Stimulated activated CD8-positive, alpha-beta memory T cell treated with anti-CD3 and anti-CD28 coated beads, Interleukin-4, amount 100 ng/mL, for 1 hour (primary cell): ENCODE measurements at places on chromosomes 2 and 18.

GRCh38 chr2:215531284-215531683 is 95.4 kb upstream of the FN1 start:
- DNase-seq = no peak

DNA sequence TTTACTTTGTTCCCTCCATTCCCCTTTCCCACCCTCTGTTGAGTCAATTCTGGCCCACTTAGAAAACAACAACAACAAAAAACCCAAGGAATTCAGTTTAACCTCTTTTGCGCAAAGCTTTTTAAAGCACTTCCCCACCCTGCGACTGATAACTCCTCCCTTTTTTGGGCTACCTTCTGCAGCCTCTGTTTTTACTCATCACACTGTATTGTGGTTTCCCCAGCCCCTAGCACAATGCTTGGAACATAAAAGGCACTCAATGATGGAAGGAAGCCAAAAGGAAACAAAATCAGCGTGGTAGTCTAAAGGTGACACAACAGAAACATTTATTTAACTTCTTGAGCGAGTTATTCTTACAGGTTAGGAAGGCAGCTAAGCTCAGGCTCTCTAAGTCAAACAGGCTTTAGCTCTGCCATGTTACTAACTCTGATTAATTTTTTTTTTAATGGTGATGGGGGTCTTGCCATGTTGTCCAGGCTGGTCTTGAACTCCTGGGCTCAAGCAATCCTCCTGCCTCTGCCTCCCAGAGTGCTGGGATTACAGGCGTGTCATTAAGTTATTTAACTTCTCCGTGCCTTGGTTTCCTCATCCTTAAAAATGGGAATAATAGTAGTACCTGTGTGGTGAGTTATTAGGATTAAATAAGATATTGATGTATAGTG is 1.3 kb downstream of the CEP68 start:
- DNase-seq = no peak

GRCh38 chr18:76426737-76427305 is 68.2 kb downstream of the ZNF516 start:
- DNase-seq = no peak

- DNase-seq = no peak
Measured at GRCh38 chr2:229350117-229350805, 79.2 kb upstream of the PID1 start.

DNA sequence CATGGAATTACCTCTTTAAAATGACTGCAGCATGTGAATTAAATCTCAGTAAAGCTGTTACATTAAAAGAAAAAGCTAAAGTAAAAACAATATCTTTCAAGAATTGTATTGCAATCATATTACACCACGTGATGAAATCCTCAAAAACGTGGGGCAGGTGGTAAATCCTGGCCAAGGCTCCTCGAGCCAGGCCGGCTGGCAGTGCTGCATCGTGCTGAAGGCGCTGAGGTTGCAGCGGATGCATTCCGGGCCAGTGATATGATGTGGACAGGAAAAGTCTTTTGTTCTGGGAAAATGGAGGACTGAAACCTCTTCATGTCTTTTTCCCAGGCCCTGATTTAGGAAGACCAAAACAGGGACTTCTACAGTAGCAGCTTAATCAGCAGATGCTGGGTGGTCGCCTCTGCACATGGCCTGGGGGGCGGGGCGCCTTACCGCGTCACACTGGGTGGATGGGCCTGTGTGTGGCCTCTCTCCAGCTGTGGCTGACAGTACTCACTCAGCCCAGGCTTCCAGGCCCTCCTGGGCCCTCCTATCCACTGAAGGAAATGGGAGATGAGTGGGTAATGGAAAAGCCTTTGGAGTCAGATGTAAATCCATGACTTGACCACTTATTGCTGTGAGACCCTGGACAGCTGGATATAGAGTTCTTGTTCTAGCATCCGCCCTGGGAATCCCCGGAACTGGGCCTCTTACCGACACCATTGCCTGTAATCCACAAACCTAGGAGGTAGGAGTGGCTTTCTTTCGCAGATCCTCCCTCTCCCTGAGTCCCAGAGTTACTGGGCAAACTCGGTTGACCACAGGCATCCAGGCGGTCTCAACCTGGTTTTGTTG is 45.1 kb downstream of the PROC start:
- DNase-seq = no peak

- DNase-seq = no peak
Measured at GRCh38 chr2:231512222-231512621, 18.0 kb downstream of the NMUR1 start.

- DNase-seq = no peak
Measured at GRCh38 chr2:239394346-239394945, 6.4 kb downstream of the HDAC4 start.

GRCh38 chr2:196413821-196414274 is 225.7 kb upstream of the CCDC150 start:
- no peak for DNase-seq

DNA sequence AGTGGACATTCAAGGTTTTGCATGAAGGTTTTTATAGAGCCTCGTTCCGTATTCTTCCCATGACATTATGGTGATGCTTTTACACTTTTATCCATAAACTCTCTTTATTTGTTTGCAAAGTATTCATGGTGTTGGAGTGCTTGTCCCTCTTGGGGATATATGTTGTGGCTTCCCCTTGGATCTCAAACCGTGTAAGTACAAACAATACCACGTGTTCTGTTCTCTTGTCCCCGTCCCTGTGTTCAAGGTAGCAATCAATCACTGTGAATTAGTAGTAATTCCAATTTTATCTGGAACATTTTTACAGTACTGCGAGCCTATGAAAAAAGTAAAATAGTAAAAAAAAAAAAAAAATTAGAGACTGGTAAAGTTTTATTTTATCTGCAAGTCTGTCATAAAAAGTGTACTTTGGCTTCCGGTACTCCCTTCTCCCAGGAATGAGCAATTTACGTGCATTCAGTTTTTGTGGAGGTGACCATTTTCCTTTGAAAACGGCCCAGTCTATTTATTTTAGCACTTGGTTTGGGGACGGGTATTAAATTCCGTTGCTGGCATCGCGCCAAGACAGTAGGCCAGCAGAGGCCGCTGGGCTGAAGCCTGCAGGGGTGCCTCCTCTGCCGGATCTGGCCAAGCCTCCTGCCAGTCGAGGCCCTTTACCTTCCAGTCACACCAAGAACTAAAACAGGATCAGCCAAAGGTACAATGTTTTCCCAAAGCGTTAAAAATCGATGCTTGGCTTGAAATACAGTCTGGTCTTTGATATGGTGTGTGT is 175.7 kb downstream of the SOCS6 start:
- DNase-seq = no peak

GRCh38 chr2:3895021-3895420 is 191.6 kb downstream of the DCDC2C start:
- no peak for DNase-seq

- DNase-seq = no peak
Measured at GRCh38 chr2:158760887-158761286, 34.2 kb upstream of the DAPL1 start.

DNA sequence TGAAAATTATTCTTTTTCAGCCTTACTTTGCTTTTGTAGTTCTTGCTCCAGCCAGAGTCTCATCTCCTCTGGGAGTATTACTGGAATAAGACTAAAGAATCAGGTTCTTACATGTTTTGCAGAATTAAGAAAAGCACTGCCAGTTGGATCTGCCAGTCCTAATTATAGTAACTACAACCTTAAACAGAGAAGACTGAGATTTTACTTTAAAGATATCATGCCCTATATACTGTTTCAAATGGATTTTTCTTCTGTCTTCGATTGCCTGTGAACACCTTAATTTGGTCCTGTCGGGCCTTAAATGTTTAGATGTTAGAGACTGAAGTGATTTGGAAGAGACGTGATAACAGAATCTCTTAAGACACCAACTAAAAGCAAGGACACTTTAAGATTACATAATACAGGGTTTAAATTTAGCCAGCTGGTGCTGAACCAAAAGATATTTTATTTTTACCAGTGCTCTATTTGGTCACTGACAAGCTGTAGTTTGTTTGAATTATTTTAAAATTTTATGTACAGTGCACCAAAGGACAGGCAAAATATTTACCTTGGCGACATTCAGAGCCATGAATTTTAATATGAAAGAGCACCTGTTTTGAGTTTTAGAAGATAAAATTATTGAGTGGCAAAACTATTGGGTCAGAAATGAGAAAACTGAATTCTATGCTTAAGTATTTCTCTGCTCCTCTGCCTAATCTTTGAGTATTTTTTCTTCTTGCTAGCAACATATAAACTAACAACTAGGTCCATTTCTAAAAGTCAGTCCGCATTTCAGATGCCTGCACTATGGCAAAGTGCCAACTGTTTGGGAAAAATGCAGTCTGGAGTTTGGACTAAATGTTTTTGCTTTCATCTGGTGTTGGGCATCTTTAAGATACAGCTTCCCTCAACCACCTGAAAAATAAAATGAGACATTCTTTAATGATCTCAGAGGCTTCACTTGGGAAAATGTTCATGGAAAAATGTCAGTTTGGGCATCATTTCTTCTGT is 300.0 kb downstream of the XIRP2 start:
- no peak for DNase-seq

DNA sequence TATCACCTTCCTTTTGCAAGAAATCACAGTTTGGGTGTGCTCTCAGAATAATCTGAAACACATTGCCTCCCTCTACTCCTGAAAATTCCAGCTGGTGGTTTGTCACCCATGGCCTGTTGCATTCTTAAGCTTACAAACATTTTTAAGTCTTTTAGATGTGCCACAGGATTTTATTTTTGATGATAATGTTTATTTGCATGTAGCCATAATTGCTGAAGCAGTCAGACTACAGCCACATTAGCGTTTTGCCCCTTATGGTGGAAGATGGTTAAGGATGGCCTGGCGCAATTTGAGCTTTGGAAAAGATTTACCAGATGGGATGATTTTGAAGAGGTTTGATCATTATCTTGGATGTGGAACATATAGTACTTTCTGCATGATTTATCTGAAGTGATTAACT is 439.5 kb downstream of the MEIS1 start:
- no peak for DNase-seq

GRCh38 chr2:27627963-27628766 is 647 bp downstream of the CCDC121 start:
- DNase-seq = no peak

- no peak for DNase-seq
Measured at GRCh38 chr2:186771395-186771794, 77.5 kb downstream of the FAM171B start.

- DNase-seq = no peak
Measured at GRCh38 chr2:86789687-86790133, 1.0 kb downstream of the CD8A start.

GRCh38 chr2:17355608-17356329 is 162.5 kb downstream of the RAD51AP2 start:
- no peak for DNase-seq

DNA sequence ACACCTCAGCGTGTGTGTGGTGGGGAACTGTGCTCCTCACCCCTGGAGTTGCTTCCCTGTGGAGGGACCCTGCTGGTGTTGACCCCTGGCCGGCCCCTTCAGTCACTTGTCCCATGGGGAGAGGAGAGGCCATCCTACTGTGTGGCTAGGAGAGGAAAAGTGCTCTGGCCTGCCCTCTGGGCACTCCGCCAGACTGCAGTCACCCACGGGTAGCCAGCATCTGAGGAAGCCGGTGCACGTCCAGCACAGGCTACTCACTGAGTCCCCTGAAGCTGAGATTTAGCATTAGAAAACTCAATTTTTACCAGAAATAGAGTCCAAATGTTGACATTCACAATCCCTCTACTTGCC is 211.5 kb upstream of the RAB6C start:
- no peak for DNase-seq

- no peak for DNase-seq
Measured at GRCh38 chr2:158486150-158486969, 29.6 kb downstream of the PKP4 start.

GRCh38 chr2:63734510-63734909 is 107.2 kb upstream of the UGP2 start:
- no peak for DNase-seq

GRCh38 chr2:23422089-23423061 is 37.4 kb downstream of the KLHL29 start:
- no peak for DNase-seq

DNA sequence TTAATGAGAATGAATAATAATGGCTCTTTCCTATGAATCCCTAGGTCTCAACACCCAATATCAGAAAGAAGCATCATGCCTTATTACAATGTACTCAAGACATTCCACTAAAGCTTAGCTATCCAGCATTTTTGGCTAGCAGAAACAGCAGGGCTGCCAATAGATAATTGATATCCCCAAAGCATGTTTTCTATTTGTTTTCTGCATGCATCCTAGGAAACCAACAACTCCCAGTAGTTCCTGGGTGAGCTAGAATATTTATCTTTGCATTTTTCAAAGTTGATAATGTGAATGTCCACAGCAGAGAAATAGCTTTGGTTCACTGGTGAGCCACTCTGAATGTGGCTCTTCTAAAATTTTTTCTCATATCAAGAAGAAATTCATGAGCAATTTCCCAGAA is 5.8 kb upstream of the ANTXR1 start:
- no peak for DNase-seq

DNA sequence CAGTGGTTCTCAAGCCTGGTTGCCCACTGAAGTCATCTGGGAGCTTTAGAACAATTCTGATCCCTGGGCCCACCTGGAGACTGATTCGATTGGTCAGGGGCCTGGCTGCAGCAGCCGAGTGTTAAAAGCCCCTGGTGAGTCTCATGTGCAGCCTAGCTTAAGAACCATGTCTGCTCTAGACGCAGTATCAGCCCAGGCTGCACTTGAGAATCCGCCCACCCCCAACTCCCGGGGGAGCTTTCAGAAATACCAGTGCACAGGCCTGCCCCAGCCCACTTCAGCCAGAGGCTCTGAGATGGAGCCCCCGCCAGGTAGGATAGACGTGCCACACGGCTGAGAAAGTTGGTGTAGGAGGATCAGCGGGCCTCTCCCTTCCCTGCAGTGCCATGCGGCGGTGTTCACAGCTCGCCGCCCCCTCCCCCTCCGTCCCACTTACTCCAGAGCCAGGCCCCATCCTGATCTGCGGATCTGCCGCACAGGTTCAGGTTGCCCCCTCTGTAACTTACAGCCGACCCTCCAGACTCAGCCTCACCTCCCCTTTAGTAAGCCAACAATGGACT is 209.0 kb upstream of the RAB12 start:
- DNase-seq = no peak

DNA sequence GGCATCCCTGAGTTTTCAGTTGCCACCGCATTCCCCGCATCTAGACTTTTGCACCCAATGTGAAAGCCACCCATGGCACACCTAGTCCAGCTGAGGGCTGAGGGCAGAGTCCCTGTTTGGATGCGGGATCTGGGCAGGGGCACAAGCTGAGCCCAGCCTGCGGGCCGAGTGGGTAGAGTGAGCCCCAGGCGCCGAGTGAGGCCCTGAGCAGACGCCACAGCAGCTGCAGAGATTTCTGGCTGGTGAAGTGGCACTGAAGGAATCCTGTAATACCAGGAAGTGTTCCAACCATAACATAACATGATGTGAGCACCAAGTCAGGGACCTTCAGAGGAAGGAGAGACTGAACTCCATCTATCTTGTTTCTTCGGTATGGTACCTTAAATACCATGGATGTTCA is 27.7 kb upstream of the FRZB start:
- DNase-seq = no peak
